ENCODE measurements at places on chromosomes 6 and 20.
A peak's percentile ranks its signal among the peaks of the same experiment; 100 is the strongest.

- DNase-seq: no peak
Observed at GRCh38 chr6:157849288-157850017, 26.4 kb downstream of the SNX9 start.

- DNase-seq: no peak
Observed at GRCh38 chr6:125597411-125598253, 151.8 kb upstream of the HEY2 start.

DNA sequence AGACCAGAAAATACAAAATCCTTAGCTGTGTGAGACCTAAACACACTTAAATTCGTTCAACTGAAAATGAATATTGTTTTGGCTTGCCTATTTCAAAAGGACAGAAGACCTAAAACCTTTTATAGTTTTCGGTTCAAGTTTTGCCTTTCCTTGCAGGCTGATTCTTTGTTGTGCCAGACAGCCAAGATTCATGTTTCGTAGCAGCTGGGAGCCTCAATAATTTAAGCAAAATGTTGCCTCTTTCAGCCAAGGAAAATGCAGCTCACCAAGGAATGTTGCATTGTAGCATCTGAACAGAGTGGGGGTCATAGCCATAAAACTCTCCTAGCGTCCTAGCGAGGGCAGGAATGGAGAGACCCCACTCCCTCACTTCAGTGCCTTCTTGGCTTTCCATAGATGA, 92.3 kb upstream of the INSM1 start:
- no peak for DNase-seq

GRCh38 chr6:136127873-136128272, 122.2 kb downstream of the MTFR2 start:
- no peak for DNase-seq

DNA sequence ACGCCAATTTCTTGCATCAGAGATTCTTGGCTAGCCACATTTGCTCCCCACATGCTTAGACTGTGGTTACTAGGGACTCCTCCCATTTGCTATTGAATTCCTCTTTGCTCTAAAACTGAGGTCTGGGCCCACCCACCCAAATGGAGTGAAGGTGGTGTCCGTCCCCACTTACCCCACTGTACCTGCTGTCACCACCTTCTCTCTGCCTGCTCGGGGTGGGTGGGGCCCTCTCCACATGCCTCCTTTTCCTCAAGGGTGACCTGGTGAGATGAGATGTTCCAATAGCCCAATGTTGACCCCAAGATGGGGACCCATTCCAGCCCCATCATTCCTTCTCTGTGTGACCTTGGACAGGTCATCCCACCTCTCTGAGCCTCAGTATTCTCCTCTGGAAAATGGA, 74.6 kb downstream of the GNAS-AS1 start:
- DNase-seq: no peak

- no peak for DNase-seq
Observed at GRCh38 chr20:6583134-6583738, 184.2 kb upstream of the BMP2 start.

- peak; percentile 27 for DNase-seq
Observed at GRCh38 chr6:15301179-15302006, 55.5 kb downstream of the JARID2 start.

DNA sequence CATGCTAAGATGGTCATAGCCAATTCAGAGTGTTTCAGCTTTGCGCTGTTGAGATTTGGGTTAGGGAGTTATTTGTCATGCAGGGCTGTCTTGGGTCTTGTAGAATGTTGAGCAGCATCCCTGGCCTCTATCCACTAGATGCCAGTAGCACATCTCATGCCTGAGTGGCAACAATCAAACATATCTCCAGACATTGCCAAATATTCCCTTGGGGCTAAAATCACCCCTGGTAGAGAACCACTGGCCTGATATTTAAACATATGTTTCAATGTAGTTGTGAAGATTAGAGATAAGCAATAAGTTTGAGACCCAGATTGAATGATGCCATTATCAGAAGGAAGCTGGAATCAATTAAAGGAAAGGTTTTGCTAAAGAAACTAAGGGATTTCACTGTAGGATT, 463.3 kb downstream of the DOK5 start:
- no peak for DNase-seq

- DNase-seq: peak; percentile 65
Observed at GRCh38 chr6:26240157-26241032, 124.6 kb upstream of the BTN3A2 start.
